Posterior cingulate gyrus (tissue), 11 donors: ENCODE measurements at places on chromosomes 12 and 14.
A peak's percentile ranks its signal among the peaks of the same experiment; 100 is the strongest.

GRCh38 chr12:112664569-112664968 is 127.0 kb upstream of the RPH3A start:
- DNase-seq, result no peak

- DNase-seq, result no peak
These were observed 13.6 kb upstream of the TPCN1 start for GRCh38 chr12:113207613-113208040.

- DNase-seq, result peak; percentile 72
These were observed 4.1 kb downstream of the CKB start for GRCh38 chr14:103518422-103519042.

DNA sequence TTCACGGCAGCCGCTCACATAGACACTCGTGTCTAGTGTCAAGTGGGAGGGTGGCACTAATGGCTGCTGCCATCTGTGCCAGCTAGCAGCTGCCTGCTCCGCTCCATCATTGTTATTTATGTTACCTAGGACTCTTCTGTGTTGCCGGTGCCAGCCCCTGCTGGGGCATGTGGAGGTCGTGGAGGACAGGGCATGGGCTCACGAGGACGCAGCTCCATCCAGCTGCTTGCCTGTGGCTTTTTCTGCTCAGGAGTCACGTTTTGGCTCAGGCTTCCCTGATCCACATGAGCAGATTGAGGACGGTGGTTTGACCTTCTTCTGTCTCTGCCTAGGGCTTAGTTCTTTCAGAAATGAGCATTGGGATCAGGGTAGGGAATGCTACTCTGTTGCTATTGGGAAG is 31.2 kb downstream of the TPCN1 start:
- no peak for DNase-seq

- no peak for DNase-seq
These were observed 440.7 kb downstream of the KCNH5 start for GRCh38 chr14:62604524-62604923.

- DNase-seq, result no peak
These were observed 149.9 kb upstream of the FKBP4 start for GRCh38 chr12:2644683-2645405.

- no peak for DNase-seq
These were observed 1.8 kb downstream of the OTOGL start for GRCh38 chr12:80101126-80101525.

DNA sequence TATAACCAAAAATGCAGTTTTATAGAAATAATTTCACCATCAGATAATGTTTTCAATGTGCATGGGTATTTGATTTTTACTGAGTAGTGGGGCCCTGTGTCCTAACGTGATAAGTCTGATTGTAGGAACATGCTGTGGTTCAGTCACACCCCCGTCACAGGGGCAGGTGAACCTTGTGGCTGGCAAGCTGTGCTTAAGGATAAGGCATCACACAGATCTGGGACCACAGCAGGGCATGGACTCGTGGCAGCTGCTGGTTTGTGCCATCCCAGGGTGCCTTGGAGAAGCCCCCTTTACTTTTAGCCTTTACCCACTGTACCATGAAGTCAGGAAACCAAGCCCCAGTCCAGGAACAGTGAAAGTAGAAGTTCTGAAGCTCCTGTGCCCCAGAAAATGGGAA is 16.7 kb downstream of the CCNK start:
- no peak for DNase-seq

DNA sequence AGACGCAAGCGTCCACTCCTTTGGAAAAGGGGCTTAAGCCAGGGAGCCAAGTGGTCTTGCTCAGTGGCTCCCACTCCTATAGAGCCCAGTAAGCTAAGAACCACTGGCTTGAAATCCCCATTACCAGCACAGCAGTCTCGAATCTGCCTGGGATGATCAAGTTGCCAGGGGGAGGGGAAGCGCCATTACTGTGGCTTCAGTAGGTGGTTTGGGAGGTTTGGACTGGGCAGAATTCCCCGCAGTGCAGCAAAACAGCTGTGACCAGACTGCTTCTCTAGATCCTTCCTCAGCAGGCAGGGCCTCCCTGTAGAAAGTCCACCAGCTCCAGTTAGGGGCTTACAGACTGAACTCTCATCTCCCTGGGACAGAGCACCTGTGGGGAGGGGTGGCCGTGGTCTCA is 115.4 kb downstream of the TMEM117 start:
- no peak for DNase-seq

GRCh38 chr14:74550071-74550470 is 56.5 kb downstream of the ISCA2 start:
- no peak for DNase-seq

DNA sequence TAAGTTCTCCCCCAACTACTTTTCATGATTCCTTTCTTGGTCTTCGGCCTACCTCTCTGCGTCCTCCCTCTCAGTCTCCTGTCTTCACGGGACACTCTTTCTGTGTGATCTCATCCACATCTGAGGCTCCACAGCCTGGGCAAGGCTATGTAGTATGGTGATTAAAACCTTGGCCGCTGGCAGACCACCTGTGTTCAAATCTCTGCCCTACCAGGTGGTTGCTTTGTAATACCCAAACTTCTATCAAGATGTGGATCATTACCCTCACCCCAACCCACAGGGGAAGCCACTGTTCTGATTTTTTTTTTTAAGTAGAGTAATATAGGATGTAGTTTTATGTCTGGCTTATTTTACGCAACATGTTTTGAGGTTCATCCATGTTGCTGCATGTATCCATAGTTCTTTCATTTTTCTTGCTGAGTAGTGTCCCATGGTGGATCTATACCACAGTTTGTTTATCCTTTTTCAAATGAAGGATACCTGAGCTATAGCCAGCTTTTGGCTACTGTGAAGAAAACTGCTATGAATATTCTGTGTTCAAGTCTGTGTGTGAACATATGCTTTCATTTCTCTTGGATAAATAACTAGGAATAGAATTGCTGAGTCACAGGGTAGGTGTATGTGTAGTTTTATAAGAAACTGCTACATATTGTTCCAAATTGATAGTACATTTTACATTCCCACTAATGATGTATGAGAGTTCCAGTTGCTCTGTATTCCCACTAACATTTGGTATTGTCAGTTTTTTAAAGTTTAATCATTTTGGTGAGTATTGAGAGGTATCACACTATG is 8.3 kb upstream of the STAT6 start:
- no peak for DNase-seq

DNA sequence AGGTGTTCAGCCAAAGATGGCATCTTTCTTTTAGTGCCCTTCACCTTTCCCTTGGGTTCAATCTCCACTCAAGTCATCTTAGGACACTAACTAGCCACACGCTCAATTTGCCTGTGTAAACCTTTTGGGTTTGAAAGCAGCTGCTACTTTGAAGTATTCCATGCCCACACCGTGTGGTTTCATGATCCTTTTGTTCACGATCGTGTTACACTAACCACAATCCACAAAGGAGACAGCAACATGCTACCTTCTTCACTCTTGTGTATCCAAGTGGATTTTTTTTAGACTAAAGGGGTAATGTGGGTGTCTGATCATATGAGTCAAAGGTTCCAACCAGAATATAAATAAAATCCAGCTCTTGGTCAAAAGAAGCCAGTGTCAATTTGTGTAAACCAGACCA is 122.7 kb upstream of the FAR2 start:
- DNase-seq, result no peak

DNA sequence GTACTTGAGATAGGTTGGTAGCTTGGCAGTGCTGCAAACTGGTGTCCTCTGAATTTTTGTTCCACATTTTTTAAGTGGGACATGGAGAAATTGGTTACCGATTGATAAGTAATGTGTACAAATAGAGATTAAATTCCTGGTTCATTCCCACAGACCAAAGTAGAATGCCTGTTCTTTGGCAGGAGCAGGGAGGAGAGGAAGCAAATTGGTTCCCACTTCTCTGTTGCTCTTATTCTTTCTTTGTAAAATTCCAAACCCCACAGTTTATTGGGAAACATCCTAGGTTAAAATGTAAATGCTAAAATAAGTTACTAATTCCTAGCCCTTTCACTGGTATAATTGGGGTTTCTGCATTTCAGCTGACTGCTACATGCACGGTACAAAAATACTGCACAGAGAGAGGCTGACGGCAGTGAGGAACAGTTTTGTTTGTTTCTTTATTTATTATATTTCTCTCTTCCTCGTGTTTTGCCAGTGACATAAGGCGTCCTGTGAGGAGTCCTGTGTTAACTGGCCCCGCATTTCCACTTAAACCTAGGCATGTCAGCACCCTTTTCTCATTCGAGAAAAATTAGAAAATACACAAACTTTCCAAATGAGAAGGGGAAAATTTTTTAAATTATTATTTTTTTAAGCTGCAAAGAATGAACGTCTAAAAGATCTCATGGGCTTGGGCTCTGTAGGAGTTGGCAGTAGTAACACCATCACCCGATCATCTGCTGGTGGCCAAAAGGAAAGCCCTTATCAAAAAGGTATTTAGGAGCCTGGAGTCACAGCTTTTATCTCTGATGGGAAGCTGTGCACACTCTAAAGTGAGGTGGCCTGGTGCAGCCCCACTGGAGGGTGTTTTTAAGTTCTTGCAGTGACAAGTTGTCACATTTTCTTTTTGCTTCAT is 25.4 kb upstream of the BCL7A start:
- no peak for DNase-seq

DNA sequence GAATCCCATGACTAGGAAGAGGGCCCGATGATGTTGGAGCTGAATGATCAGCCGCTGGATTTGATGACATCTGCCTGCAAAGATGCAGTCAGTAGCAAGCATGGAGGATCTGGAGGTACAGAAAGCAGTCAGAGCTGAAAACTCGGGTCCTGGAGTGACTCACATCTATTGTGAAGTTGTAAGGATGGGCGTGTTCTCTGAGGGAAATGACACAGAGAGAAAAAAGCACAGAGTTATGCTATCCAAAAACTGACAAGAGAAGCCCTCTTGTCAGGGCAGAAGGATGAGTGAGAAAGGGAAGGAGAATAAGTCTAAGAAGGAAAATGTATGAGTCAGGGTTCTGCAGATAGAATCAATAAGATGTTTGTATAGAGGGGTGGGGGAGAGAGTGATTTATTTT is 380.4 kb upstream of the CCDC196 start:
- no peak for DNase-seq

DNA sequence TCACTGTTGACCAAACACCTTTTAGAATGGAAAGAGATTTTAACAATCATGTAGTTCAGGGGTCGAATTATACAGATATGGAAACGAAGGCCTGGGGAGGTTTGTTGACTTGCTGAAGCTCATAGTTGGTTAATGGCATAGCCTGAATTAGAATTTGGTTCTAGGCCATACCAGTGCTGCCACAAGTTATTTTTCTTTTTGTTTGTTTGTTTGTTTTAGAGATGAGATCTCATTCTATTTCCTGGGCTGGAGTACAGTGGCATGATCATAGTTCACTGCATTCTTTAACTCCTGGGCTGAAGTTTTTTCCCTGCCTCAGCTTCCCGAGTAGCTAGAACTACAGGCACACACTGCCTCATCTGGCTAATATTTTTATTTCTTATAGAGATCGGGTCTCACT is 25.4 kb upstream of the ALG10B start:
- DNase-seq, result no peak

- no peak for DNase-seq
These were observed 283.1 kb downstream of the MDGA2 start for GRCh38 chr14:47392326-47392725.
